Foreskin melanocyte (primary cell): ENCODE measurements at places on chromosomes 16 and 17.

- no peak for DNase-seq
Observed at GRCh38 chr16:51440131-51440889, 289.2 kb upstream of the SALL1 start.

GRCh38 chr17:42240201-42240600 is 36.0 kb downstream of the STAT5B start:
- no peak for DNase-seq

DNA sequence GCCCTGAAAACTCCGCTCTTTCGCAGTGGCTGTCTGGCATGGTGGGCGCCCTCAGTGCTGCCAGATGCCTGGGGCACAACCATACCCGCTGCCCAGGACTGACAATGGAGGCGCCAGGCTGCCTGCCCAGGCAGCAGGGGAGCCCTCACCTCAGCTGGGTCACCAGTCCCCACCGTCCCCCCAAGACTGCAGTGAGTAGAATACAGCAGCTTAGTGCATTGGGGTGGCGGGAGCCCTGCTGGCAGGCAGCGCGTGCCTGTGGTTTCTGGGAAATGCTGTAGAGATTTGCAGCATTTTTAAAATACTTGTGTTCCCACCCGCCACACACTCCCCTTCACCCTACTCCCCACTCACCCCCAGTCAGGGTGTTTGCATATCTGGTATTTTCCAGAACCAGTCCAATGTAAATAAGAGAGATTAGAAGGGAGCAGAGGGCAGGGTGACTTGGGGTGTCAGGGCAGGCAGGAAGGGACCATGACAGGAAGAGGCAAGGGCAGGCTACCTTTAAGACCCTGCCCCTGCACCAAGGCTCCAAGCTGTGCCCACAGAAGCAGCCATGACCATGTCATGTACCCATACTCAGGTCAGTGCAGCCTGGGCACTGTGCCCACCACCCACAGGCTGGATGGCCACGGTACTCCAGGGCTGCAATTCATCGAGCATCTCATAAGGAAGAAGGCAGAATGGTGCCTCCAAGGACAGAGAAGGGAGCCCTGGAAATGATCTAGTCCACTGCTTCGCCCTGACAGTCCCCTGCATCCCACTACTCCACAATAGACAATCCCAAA is 21.5 kb downstream of the MYO18A start:
- no peak for DNase-seq

- no peak for DNase-seq
Observed at GRCh38 chr17:77228241-77228752, 87.5 kb downstream of the SEC14L1 start.

- no peak for DNase-seq
Observed at GRCh38 chr17:33169580-33170285, 123.4 kb downstream of the ASIC2 start.

- no peak for DNase-seq
Observed at GRCh38 chr16:51175081-51175480, 24.0 kb upstream of the SALL1 start.

GRCh38 chr16:88430524-88431446 is 22.3 kb upstream of the ZFPM1 start:
- no peak for DNase-seq

DNA sequence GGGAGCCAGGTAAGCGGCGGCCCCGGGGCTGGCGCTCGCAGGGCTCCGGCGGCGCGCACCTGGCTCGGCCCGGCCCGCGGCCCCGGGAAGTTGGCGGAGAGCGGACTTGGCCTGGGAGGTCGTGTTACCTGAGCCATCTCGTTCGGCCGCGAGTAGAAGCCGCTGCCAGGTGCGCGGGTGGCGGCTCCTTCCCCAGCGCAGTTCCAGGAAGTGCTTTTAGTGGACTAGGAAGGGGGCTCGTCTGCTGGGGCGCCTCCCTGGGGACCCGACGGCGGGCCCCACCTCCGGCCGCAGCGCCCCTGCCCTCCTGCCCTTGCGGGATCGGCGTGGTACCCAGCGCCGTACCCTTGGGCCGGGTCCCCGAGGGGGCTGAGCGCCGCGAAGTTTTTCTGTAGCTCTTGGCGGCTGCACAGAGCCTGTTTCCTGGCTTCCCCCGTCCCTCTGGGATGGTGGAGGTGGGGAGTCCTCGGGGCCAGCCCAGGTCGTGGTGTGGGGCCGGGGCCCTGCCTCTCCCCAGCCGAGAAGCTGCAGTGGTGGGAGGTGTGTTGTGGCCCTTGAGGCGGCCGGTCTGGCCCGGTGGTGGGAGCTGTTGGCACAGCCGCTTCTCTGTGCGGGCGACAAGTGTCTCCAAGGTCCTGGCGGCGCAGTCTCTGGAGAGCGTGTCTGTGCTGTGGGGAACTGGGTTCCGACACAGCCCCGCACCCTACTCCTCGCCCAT is 96.9 kb downstream of the RAB11FIP4 start:
- DNase-seq: no peak

- DNase-seq: no peak
Observed at GRCh38 chr17:70606086-70606485, 436.8 kb downstream of the KCNJ2 start.

- DNase-seq: no peak
Observed at GRCh38 chr16:31870809-31871208, 2.8 kb upstream of the ZNF267 start.

- no peak for DNase-seq
Observed at GRCh38 chr17:60463157-60463835, 41.0 kb downstream of the CHCT1 start.

DNA sequence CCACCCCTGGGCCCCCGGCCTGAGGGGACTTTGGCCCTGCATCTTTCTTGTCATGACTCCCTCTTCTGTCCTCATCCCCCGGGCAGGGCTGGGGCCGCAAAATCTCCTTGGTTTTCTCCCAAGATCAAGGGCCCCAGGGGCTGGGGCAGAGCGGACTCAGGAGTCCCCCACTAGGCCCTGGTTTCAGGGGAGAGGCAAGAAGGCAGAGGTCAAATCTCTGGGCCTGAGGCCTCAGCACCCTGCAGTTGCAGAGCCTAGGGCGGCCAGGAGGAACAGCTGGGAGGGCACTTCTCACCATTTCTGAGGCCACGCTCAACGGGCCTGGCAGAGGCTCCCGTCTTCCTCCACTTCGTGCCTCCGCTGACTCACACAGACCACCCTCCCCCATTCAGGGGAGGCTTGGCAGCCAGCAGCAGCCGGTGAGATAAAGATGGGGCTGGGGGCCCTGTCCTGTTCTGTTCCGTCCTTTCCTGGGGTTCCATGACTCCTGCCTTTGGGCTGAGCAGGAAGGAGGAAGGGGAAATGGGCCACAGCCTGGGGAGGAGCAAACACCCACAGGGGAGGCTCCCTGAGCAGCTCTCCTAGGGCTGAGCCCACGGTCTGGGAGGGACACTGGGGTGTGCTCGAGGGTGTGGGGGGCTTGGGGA is 12.4 kb downstream of the ZSCAN10 start:
- DNase-seq: no peak

DNA sequence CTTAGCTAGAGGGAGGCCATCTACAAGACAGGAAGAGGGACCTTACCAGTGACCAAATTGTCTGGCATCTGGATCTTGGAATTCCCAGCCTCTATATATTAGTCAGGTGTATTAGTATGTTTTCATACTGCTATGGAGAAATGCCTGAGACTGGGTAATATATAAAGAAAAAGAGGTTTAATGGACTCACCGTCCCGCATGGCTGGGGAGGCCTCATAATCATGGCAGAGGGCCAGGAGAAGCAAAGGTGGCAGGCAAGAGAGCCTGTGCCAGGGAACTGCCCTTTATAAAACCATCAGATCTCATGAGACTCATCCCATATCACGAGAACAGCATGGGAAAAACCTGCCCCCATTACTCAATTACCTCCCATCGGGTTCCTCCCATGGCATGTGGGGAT is 500.2 kb downstream of the SHISA9 start:
- DNase-seq: no peak

- no peak for DNase-seq
Observed at GRCh38 chr17:1598399-1599095, 30.1 kb downstream of the SLC43A2 start.

DNA sequence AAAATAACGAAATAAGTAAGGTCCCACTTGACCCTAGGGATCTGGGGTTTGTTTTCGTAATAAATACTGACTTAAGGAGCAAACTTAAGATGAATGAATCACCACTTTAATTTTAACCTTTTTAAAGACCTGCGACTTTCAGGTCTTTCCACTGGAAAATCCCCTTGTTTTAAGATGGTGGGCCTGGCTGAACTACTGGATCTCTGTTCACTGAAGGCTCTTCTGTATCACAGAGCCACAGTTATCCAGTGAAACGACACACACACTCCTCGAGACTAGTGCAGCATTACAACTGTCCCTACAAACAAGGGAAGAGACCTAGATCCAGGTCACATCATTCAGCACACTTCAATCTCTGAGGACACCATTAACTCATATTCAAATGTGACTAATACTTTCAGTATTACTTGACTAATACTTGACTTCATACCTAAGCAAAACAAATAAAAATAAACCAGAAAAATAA is 299.0 kb downstream of the CEP112 start:
- no peak for DNase-seq

DNA sequence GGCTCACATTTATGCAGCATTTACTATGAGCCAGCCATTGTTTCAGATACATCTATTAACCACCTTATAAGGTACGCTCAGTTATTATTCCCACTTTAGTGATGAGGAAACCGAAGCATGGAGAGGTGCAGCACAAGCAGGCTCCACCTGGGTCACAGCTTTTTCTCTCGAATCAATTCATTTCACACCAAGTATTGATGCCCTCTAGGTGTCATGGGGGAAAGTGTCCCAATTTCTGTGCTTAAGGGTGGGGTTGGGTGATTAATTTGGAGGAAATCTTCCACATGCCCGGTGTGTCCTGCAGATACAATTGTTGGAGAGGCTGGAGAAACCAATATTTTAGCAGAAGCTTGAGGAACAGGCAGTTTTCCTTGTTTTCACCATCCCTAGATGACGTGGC is 62.7 kb upstream of the DNAJA2 start:
- no peak for DNase-seq

DNA sequence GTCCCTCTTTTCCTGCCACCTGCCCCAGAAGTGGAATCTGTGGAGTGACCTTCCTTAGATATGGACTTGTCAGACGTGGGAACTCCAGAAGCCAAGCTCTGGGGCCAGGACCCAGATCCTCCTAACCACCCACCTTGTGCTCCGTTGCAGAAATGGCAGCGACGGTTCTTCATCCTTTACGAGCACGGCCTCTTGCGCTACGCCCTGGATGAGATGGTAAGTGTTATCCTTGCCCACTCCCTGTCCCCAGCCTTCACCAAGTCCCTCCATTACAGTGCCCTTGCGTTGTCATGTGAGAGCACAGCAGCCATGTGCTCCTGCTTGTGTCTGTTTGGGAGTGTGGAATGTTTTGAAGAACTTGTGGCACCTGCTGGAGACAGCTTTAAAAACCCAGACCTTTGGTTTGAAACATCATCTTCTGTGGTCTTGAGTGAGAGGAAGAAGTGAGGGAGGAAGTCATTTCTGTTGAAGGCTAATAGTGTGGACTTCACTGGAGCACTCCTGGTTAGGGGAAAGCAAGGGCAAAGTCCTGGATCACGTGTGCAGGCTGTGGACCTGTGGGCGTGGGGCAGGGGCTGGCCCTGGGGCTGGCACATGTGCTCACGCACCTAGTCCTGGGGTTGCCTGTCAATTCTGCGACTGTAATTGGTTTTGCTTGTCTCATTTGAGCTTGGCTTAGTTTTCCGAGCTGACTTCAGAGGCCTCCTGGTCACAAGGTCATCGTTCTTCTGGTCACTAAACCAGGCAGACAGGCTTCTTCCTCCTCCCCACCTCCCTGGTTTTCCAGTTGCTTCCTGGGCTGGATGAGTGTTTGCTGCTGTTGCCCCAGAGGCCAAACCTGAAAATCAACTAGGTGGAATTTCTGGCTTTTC is 35.8 kb downstream of the MPRIP start:
- no peak for DNase-seq

GRCh38 chr17:75288770-75289114 is 491 bp downstream of the SLC25A19 start:
- no peak for DNase-seq
